Hair follicular keratinocyte (primary cell): ENCODE measurements at places on chromosomes 2 and 18. TPM values are rescaled to one million over a fixed set of nuclear protein-coding genes. Genes with fewer than 3 reads are reported as not detected.

Gene CAPN14
- total RNA-seq: 0.30 and 0.47 TPM in 2 replicates

Gene SMIM21
- total RNA-seq: not detected in 2 replicates

Gene FSHR
- not detected in 2 replicates for total RNA-seq

Gene CXCR2
- not detected in 2 replicates for total RNA-seq

Gene REEP1
- total RNA-seq: 0.16 TPM in 1 of 2 replicates, not detected in the other

Gene GPR45
- not detected in 2 replicates for total RNA-seq

Gene ATG9A
- total RNA-seq: 36.9 and 40.2 TPM in 2 replicates

Gene GCC2
- 4.1 and 6.0 TPM in 2 replicates for total RNA-seq

Gene UGP2
- total RNA-seq: 138 and 181 TPM in 2 replicates

Gene LINC00305
- not detected in 2 replicates for total RNA-seq

Gene IL36A
- not detected in 2 replicates for total RNA-seq

Gene SLC4A5
- total RNA-seq: not detected in 2 replicates

Gene CYP27A1
- 0.42 and 2.7 TPM in 2 replicates for total RNA-seq

Gene FAM98A
- 24.2 and 41.7 TPM in 2 replicates for total RNA-seq

Gene AGXT
- total RNA-seq: not detected in 2 replicates
